ENCODE measurements at places on chromosomes 11 and 22.
A peak's percentile ranks its signal among the peaks of the same experiment; 100 is the strongest.

DNA sequence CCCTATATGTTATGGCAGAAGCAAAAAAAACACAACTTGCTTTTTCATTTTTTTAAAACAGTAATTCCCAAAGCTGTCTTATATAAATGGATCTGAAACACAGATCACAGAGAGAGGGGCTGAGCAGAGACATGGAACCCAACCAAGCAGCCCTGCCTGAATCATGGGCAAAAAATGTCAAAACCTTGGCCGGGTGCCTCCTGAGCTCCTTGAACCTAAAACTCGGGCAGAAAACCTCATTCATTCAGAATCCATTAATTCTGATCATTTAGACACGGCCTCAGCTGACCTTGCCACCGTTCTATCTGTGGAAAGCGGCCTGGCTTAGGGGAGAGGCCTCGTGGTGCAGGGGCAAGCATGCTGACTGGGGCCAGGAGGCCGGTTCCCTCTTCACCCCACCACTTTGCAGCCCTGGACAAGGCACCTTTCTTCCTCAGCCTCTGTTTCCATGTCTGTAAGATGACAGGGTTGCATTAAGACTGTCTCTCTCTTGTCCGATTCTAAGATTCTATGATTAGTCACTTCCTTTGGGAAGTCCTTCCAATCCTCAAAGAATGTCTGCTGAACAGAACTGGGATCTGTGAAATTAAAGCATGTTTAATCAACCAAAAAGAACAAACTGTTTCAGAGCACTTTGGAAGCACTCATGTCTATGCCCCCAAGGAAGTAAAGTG is 26.0 kb downstream of the TENM4 start:
- DNase-seq = no peak

DNA sequence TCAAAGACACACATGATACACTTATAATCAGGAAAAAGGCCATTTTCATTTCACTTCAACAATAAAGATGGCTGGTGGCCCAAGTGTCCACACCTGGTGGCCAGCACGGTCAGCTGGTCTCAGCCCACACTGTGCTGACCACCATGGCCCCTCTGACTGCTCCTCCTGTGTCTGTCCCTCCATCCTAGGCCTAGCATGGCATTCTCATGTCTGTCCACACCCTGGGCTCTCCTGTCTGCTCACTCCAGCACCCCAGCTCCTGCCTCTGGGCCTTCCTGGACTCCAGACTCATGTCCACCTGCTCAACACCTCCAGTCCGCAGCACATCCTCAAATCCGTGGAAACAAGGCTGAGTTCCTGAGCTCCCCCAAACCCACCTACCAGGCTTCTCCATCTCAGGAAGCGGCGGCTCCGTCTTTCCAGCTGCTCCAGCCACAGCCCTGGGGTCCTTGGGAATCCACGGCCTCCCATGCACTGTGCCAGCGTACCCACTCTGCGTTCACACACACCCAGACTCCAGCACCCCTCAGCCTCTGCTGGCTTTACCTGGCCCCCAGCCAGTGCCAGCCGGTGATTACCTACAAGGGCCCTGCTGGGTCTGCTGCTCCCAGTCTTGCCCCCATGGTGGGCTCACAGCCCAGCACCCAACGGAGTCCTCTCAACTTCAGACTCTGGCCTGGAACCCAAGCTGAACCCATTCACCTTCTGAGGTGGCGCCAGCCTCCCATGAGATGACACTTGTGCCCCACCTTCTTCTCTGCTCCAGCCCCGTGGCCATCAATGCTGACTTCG is 13.9 kb downstream of the SIRT3 start:
- DNase-seq = no peak

DNA sequence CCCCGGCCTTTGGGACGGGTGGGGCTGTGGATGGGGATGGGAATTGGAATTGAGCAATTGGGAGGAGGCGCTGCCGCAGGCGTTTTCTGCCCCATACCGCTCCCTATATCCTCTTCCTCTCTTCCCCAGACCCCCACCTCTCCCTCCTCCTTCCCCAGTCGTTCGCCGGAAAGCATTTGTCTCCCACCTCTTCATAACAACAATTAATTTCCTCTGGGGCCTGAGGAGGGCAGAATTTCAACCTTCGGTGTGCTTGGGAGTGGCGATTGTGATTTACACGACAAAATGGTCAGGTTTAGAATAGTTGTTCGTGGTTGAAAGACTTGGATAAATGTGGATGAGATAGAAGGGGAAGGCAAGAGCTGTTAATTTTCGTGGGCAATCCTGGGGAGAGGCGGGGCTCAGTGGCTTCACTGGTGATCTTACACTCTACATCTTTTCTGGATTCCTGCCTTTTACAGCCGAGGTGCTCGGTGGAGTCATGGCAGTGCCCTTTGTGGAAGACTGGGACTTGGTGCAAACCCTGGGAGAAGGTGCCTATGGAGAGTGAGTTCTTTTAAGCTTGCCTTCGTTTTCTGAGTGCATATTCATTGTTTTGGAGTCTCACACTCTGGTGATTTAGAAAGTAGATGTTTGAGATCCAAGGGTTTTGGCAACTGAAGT is 1.5 kb downstream of the CHEK1 start:
- peak; percentile 22 for DNase-seq

GRCh38 chr11:5243816-5244180 is 5.9 kb downstream of the HBG1 start:
- no peak for DNase-seq

DNA sequence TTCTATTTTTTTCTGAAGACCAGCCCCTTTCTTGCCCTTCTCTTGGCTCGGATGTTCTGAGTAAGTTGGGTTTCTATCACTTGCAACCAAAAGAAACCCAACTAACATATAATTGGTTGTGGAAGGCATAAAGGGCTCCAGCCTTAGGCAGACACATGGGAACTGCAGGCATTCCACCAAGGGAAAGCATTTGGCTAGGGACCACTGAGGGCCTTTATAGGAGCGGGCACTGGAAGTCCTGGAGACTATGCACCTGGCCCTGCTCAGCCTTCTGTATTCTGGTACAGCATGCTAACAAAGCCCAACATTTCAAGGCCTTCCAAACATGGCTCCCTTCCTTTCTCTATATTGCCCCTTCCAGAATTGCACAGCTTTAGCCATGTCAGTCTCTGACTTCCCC is 17.6 kb upstream of the LMO1 start:
- no peak for DNase-seq

DNA sequence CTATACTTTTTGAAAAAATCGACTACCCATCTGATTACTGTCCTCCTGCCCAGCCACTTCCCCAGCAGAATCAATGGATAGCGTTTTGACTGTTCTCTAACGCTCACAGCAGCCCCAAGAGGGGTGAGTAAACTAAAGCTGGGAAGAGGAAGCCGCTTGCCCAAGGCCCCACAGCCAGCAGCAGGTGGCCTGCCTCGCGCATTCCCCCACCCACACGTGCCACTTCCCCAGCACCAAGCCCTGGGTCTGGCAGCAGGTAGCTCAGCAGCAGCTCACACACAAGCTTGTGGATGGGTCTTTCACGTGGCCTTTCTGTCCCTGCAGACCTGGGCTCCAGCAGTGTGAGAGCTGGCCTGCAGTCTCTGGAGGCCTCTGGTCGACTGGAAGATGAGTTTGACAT is 34.3 kb downstream of the TOM1 start:
- DNase-seq = peak; percentile 49

- DNase-seq = no peak
Observed at GRCh38 chr11:2325123-2325522, 23.3 kb downstream of the TSPAN32 start.

GRCh38 chr11:130527636-130528297 is 79.3 kb downstream of the ADAMTS15 start:
- no peak for DNase-seq

- DNase-seq = no peak
Observed at GRCh38 chr11:111344032-111344431, 35.0 kb downstream of the POU2AF1 start.

GRCh38 chr22:17890245-17890671 is 116.0 kb upstream of the BID start:
- DNase-seq = no peak

DNA sequence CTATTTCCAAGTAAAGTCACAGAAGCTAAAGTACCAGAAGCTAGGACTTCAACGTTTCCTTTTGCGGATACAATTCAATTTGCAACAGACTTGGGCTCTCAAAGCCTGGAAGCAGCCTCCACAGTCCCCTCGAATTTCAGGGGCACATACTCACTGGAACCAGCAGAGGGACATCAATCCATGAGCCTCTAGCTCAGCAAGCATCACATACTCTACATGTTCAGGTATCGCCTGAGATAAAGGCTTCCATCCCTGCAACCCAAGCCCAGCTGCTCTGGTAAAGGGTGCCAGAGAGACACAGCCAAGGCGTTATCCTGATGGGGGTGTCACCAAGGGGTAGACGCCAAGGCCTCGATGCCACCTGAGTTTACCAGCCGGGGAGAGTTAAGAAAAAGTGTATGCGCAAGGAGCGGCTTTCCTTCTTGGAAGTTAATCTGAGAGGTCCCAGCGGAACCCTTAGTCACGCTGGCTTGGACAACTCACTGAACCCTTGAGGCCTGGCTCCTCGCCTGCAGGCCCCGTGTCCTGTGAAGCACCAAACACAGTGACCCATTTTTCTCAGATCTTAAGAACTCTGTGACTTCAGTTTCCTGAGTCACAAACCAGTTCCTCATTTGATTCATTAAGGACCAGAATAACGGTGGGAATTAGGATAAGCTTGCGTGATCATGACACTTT is 13.0 kb downstream of the LTO1 start:
- DNase-seq = no peak

DNA sequence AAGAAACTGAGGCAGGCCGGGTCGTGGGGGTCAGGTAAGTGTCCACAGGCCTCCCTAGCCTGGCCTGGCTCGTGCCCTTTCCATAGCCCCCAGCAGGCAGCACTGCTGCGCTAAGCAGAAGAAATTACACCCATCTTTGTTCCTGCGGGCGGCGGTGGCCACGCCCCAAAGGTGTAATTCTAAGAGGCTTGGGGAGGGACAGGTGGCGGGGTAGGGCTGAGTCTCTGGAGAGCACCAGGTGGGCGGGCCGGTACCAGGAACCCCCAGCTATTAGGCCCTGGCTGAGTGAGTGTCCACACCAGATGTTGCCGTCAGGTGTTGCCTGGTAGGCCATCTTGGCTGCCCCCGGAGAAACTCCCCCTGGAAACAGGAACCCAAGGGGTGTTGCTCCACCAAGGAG is 12.3 kb upstream of the ARAP1 start:
- DNase-seq = no peak

GRCh38 chr11:5288108-5288905 is 13.4 kb downstream of the OR51B4 start:
- DNase-seq = no peak

GRCh38 chr11:35919244-35919643 is 24.6 kb upstream of the LDLRAD3 start:
- no peak for DNase-seq

DNA sequence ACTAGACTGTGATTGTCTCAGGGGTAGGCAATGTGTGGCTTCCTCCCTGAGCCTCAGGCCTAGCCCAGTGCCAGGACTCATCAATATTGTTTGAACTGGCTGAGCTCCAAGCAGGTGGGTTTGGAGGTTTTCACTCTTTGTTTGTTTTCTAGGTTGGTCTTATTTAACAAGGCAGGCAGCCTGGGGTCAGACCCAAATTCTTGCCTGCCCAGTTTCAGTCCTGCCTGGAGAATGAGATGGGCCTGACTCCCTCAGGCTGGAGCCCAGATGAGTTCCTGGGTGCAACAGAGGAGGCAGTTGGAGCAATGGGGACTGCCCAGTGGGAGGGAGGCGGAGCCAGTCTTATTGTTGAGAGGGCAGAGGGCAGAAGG is 28.3 kb upstream of the TP53I11 start:
- no peak for DNase-seq

GRCh38 chr11:115887727-115888126 is 383.5 kb upstream of the CADM1 start:
- DNase-seq = no peak

DNA sequence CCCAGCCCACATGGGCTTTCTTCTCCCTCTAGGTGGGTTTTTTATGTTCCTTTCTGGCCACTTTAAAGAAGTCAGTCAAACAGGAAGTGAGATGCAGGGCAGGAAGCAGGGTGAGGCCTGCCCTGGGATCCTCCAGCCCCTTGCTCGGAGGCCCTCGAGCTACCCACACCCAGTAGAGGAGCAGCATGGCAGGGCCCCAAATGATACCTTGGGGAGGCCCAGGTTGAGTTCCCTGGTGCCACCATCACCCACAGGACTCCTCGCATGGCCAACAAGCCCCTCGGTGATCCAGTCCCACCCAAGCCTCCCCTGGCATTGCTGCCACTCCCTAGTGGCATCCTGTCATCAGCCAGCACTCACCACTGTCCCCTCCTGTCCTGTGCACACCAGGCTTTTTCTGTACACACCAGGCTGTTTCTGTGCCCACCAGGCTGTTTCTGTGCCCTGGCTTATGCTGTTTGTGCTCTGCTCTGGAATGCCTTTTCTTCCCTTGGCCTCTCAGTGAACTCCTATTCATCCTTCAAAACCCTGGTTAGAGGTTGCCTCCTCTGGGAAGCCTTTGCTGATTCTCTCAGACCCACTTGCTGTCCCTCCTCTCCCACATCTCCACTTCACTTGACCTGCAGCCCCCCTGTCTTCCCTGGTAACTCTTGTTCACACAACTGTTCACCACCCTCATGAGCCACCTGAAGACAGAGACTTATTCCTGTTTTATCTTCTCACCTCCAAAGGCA is 3.1 kb upstream of the PTGDR2 start:
- DNase-seq = no peak

DNA sequence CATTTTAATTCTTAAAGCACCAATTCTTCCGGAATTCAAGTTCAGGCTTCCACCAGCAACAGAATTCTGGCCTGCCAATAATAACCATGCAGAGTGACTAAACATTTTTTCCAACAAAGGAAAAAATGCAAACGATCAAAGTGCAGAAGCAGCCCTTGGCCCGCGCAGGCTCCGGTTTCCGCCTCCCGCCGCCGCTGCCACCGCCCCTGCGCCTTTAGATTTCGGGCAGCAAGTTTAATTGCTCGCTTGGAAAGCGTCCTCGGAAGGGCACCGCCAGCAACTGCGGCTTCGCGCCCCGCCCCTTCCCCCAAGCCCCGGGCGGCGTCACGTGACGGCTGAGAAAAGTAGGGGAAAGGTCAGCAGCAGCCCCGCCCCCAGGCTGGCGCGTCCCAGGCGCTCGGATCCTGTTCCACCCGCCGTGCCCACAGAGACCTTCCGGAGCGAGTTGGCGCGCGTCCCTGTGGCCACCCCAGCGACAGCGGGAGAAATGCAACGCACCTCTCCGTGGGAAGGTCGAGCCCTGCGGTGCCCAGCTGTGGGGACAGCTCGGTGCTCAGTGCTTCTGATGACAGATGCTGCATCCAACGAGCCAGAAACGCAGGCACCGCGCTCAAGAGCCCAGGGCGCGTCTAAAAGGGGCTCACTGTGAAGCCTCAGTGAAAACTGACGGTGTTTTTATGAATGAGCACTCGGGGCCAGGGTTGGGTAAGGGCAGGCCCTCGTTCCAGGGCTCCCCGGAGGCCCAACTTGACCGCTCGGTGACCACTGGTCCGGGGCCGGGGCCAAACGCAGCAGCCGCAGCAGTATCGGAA is 2.5 kb downstream of the CPT1A start:
- peak; percentile 94 for DNase-seq

DNA sequence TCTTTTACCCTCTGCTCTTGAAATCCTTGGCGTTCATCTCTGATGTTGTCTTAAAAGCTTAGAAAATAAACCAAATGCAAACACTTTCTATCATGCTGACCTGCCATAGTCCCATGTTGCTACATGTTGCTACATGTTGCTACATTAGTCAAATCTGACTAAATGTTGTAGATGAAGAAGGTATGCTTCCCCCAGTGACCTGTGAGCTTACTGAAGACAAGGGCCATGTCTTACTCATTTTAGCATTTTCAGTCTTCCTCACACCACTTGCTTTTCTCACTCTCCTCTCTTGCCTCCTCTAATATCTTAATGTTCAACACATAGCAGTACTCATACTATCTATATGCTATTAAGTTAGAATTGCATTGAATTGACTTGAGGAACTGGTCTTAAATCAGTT is 346.4 kb upstream of the MTNR1B start:
- DNase-seq = no peak

GRCh38 chr11:14420223-14420622 is 61.2 kb upstream of the RRAS2 start:
- no peak for DNase-seq
